Epithelial cell of prostate (primary cell): ENCODE measurements at places on chromosomes 7 and 10.

DNA sequence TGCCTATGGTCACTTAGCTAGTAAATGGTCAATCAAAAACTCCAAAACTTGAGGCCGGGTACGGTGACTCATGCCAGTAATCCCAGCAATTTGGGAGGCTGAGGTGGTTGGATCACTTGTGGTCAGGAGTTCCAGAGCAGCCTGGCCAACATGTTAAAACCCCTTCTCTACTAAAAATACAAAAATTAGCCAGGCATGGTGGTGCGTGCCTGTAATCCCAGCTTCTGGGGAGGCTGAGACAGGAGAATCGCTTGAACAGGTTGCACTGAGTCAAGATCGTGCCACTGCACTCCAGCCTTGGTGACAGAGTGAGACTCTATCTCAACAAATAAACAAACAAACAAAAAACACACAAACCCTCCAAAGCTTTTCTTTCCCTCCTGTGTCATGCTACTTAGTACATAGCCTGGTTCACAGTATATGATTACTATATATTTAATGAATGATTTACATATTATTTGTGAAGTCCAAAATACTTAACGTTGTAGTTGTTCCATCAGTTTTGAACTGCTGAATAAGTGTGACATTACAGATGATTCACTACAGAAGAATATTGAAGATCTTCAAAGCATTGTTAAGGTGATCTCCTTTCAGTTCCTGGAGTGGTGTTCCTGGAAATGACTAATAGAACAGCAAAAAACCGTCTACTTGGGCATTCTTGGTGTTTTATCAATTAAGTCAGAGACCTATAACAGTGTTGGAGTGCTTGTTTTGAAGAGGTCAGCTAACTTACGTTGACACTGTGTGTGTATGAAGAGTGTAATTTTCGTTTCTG is 72.9 kb downstream of the ADK start:
- DNase-seq, result peak; percentile 46

DNA sequence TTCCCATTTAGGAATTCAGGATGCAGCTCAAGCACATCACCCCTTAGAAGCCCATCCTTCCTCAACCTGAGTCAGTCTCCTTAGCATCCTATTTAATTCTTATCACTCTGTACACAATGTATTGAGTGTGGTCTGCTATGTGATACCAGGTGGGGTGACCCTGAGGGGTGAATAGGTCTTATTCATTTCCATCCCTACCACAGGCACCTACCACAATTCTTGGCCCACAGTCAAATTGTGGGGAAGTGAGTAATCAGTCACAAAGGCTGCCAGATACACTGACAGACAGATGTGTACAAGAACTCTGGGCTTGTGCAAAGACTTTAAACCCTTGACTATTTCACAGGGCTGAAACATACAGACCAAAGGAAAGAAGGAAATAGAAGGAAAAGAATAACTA is 560.5 kb downstream of the PARD3 start:
- peak; percentile 64 for DNase-seq

GRCh38 chr7:48188776-48189520 is 17.7 kb downstream of the ABCA13 start:
- no peak for DNase-seq

DNA sequence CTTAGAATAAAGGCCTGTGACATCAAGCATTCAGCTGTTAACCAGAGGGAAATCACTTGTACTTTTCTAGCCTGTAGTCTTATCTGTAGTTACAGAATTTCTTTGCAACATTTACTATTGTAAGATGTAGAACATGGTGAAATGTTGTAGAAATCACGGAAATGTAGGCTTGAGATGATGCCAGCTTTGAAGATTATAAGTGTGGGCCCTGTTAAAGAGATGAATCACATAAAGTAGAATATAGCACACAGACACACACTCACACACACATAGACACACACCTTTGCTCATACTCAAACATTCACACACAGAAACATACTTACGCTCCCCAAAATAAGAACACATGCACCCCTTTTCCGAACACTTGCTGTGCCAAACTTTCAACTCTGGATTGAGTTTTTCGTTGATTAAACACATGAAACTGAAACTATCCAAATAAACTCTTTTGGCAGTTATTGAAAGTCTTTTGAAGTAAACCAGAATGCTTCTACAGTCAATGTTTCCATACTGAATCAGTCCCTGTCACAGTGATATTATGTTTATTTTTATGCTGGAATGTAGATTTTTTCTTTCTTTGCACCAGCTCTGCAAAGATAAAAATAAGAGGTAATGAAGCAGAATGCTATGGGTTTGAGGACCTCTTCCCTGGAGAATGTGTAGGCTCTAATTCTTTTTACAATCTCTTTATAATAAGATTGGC is 230.3 kb upstream of the MEOX2 start:
- no peak for DNase-seq

DNA sequence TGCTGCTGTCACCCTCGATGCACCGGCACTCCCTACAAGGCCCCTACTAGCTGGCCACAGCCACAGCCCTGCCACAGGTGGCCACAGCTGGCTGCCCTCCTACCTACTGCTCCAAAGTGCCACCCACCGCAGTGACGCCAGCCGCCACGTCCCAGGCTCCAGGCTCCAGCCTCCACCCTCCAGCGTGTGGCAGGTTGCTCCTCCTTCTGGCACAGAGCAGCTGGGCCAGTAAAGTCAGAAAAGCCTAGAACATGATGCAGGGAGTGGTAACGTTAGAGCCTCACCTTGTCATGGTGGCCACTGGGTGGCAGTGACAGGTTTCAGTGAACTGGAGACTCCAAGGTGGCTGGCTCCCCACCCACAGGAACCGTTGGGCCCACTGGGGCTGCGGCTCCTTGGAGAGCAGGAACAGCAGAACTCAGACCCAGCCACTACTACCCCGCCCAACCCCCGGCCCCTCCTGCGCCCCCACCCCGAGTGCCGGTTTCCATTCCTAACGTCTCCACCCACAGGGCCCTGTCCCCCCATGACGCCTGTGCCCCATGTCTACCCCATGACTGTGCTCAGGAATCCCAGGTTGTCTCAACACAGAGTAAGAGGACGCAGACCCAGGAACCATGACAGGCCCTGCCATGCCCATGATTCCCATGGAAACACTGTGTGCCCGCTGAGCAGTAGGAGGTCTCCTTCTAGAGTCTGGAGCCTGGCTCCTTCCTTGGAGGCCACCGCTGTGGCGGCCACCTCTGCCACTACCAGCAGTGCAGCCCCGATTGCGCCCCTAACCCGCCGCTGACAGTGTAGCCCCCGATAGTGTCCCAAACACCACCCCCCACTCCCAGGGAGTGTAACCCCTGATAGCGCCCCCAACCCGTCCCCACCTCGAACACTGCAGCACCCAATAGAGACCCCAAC is 52.3 kb upstream of the ZNF33B start:
- DNase-seq, result no peak

DNA sequence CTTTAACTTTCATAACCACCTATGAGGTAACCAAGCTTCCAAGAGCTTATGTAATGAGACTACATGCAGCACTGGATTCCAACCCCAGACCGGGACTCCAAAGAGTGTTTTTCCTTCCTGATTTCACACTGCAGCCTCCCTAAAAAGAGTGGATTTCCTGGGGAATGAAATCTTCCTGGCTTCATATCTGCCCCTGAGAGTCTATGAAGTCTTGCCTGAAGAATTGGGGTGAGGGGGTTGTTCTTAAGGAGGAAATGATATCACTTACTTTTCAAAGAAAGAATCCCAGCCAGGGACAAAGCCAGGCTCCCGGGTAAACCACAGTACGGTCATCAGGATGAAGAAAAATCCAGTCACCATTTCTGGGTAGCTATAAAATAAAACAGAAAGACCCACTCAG is 29.7 kb downstream of the STMP1 start:
- DNase-seq, result no peak

DNA sequence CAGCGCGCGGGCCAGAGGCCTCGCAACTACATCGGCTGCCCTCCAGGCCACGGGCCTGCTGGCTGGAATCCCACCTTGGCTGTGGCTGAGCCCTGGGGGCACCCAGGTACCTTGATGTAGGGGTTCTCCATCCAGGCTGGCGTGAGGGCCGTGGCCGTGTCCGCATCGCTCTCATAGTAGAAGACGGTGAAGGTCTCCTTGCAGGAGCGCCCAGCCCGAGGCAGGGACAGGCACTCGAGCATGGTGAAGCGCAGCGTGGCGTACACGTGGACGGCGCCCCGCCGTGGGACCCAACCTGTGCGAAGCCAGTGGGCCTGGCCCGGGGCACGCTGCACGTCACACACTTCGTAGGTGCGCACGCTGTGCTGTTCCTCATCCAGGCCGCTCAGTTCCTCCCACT is 3.8 kb downstream of the EPHB4 start:
- DNase-seq, result no peak

- DNase-seq, result no peak
These were observed 170.4 kb downstream of the SNX13 start for GRCh38 chr7:17769918-17770317.

DNA sequence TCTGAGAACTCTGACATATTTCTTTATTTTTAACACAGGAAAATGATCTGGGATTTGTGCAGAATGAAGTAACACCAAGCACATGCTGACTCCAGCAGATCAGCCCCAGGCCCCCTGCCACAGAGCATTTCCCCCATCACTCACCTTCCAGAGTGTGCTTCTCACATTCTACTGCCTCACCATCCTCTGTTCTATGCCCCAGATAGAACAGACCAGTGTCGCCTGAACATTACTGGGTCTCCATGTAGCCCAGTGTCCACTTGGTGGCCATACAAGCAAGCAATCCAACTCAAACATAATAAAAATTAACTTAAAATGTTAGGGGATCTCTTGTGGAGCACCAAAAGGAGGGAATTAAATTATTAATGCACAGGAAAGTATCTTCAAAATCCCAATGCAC is 58.8 kb downstream of the SORBS1 start:
- no peak for DNase-seq

DNA sequence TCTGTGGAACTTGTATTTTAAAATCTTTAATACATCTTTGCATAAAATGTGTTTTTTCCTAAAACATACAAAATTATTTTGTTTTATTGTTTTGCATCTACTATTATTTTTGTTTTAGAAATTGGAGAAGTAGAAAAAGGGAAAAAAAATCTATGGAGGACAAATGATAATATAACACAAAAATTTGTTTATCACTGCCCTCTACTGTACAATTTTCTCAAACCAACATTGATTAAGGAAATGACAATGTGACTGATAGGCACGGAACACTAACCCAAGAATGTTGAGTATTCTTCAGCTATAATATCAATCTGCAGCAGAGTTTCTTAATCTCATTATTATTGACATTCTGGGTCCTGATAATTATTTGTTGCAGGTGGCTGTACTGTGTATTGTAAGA is 9.5 kb upstream of the ING3 start:
- no peak for DNase-seq

DNA sequence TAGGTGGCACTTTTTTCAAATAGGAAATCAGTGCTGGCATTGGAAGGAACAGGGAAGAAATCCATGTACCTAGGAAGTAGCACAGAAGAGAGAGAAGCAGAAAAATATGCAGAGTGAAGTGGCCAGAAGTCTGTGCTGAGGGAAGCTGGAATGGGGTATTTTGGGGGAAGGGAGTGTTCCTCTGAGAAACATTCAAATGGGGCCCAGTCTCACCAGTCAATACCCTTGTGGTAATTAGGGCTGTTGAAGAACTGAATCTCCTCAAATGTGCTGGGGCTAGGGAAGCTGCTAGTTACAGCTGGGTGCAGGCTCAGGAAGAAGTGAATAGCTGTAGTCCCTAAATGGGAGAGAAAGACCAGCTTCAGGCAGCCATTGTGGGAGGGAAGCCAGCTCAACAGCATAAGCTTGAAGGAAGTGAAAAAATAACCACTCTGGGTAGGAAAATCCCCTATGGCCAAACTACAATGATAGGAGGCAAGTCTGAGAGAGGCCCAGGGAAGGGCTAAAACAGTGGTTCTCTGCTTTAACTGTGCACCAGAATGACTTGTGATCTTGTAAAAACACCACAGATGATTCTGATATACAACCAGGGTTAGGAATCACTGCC is 7.6 kb downstream of the NDST2 start:
- DNase-seq, result no peak

DNA sequence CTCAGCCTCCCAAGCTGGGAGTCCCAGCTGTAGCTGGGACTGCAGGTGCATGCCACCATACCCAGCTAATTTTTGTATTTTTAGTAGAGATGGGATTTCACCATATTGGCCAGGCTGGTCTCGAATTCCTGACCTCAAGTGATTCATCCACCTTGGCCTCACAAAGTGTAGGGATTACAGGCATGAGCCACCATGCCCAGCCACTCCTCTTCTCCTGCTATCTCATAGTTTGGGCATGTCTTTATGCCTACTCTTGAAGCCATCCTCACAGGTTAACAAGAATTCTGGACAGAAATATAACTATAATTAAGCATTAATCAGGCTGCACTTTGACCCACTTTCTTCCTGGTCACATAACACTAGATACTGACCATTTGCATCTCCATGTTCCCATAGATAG is 28.6 kb upstream of the C10orf67 start:
- DNase-seq, result no peak

DNA sequence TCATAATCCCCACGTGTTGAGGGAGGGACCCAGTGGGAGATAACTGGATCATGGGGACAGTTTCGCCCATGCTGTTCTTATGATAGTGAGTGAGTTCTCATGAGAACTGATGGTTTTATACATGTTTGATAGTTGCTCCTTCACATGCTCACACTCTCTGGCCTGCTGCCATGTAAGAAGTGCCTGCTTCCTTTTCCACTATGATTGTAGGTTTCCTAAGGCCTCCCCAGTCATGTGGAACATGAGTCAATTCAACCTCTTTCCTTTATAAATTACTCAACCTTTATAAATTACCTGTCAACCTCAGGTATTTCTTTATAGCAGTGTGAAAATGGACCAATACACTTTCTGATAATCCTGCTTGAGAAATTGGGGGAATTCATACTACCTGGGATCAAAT is 80.2 kb downstream of the ZNF37A start:
- peak; percentile 56 for DNase-seq

DNA sequence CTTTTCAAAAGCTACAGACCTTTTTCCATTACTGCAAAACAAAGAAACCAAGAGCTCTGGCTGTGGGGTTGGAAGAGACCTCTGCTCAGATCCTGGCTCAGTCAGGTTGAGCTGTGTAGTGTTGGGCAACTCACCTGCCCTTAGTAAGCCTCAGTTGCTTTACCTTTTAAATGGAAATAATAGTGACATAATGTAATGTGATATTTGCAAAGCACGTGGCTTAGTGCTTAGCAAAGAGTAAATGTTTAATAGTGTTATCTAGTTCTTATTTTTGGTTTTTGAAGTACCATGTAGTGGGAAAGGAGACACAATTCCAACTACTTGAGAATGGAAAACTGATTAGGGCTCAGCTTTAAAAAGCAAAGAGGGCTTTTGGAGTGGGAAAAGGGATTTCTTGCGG is 100.2 kb downstream of the SVIL start:
- no peak for DNase-seq

- DNase-seq, result no peak
These were observed 22.5 kb upstream of the MGAM2 start for GRCh38 chr7:142089035-142089434.

- peak; percentile 73 for DNase-seq
These were observed 17.3 kb upstream of the ADRB1 start for GRCh38 chr10:114026189-114027040.
